Tongue (tissue), 3 donors: ENCODE measurements at places on chromosomes 4 and X. TPM values are rescaled to one million over a fixed set of nuclear protein-coding genes. Genes with fewer than 3 reads are reported as not detected.
A peak's percentile ranks its signal among the peaks of the same experiment; 100 is the strongest.

Gene FAM53A
- 1.7 TPM for total RNA-seq

Gene FGFBP1
- total RNA-seq, result 5.7 TPM

Gene FAM47E
- total RNA-seq, result 3.0 TPM

Gene UGT2B11
- total RNA-seq, result 0.82 TPM

Gene REELD1
- not detected for total RNA-seq

Gene WDR17
- total RNA-seq, result 5.7 TPM

Gene REST
- total RNA-seq, result 56.1 TPM

Gene ZDHHC15
- 2.9 TPM for total RNA-seq

Gene KLKB1
- total RNA-seq, result 1.2 TPM

GRCh38 chrX:129690435-129690834 is 35.7 kb upstream of the APLN start:
- peak; percentile 36 for DNase-seq

GRCh38 chrX:87578978-87579377 is 61.4 kb downstream of the KLHL4 start:
- DNase-seq, result peak; percentile 2

- DNase-seq, result no peak
These were observed at the start of gene SLC26A1 for GRCh38 chr4:993111-994029. Gene SLC26A1, minus strand, starts transcription at chr4:993404. Its CDS starts 1,701 bp downstream, at chr4:991703.

DNA sequence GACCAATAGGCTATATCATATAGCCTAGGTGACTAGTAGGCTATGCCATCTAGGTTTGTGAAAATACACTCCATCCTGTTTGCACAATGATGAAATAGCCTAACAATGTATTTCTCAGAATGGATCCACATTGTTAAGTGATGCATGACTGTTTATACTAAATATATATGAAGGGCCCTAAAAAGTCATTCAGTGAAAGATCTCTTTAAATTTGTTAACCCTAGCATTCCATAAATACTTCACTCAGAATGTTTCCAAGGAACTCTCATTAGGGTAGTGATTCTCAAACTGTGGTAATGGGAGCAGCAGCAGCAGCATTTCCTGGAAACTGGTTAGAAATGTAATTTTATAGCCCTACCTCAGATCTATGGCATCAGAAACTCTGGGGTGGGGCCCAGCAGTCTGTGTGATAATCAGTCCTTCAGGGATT is 74.9 kb downstream of the PRRG1 start:
- no peak for DNase-seq

DNA sequence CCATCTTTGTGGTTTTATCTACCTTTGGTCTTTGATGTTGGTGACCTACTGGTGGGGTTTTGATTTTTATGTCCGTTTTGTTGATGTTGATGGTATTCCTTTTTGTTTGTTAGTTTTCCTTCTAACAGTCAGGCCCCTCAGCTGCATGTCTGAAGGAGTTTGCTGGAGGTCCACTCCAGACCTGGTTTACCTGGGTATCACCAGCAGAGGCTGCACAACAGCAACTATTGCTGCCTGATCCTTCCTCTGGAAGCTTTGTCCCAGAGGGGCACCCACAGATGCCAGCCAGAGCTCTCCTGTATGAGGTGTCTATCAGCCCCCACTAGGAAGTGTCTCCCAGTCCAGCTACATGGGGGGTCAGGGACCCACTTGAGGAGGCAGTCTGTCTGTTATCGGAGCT is 199.3 kb upstream of the WDFY3 start:
- DNase-seq, result no peak

GRCh38 chr4:113987382-113987941 is 8.0 kb upstream of the ARSJ start:
- DNase-seq, result no peak

- no peak for DNase-seq
These were observed 58.4 kb upstream of the SORBS2 start for GRCh38 chr4:185870366-185870765.

DNA sequence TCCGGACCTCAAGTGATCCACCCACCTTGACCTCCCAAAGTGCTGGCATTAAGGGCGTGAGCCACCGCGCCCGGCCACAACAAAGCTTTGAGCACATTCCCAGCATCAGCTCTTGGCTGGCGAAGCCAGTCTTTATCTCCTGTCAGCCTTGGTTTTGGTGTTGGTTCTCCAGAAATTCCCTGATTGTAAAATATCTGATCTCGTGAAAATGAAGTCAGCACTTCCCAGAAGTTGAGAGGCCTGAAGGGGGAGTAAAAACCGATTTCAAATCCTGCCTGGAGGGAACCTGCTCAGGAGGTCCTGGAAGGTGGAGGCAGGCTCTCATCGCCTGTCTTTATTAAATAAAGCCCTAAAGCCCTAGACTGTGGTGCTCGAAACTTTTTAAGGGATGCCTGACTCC is 33.6 kb downstream of the PTTG2 start:
- no peak for DNase-seq

- no peak for DNase-seq
These were observed 449.1 kb downstream of the FAM133A start for GRCh38 chrX:94123062-94123461.

- DNase-seq, result no peak
These were observed 9.5 kb downstream of the DOK7 start for GRCh38 chr4:3472411-3473141.

GRCh38 chr4:8691151-8691775 is 98.7 kb downstream of the CPZ start:
- DNase-seq, result no peak

- DNase-seq, result peak; percentile 5
These were observed 97.4 kb downstream of the SHOX start for GRCh38 chrX:727738-728621.

GRCh38 chrX:118720058-118720707 is 7.2 kb upstream of the IL13RA1 start:
- no peak for DNase-seq

DNA sequence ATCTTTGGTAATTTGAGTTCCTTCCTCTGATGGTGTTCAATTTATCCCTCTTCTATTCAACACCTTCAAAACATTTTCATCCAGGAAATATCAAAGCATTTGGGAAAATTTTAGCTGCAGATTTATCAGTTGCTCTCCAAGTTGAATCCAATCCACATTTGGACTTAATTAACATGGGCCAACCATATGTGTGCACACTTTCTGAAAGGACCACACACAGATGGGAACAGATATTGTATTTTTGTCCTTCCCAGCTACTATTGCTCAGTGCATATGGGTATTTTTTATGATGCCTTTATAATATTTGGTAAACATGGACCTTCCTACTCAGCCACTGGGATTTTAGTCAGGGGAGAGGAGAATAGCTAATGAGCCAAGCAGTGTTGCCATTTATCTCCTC is 65.2 kb downstream of the GLRA2 start:
- no peak for DNase-seq

GRCh38 chr4:168632301-168632725 is 135.5 kb downstream of the PALLD start:
- peak; percentile 58 for DNase-seq

DNA sequence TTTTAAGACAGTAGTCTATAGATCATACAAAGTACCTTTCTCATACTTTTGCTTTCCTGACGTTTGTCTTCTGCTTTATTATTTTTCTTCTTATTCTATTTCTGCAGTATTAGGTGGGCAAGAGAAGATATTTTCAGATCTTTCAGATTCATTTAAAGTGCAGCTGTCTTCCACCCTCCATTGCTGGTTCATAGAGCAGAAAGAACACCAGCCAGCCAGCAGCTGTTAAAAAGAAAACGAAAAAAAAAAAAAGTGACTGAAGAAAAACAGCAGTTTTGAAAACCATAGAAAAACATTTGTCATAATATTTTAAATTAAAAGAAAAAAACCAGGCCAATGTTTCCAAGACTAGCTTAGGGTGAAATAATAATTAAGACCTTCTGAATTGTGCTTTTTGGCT is 42.9 kb downstream of the SMAD1 start:
- DNase-seq, result peak; percentile 85

- DNase-seq, result peak; percentile 65
These were observed 570 bp downstream of the WDR44 start for GRCh38 chrX:118346258-118347094.

DNA sequence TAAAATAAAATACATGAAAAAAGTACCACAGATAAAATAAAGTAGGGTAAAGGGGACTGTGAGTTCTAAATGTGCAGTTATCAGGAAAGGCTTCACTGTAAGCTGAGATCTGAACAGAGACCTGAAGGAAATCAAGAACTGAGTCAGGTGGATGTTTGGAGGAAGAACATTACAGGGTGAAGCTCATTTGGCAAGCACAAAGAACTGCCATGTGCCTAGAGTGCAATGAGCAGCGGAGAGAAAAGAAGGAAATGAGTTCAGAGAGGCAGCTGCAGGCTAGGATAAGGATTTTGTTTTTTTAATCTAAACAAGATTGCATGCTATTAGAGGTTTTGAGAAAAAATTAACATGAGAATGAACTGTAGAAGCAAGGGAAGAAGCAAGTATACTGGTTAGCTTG is 373.1 kb downstream of the STPG2 start:
- DNase-seq, result no peak

- DNase-seq, result no peak
These were observed 27.0 kb upstream of the PDGFC start for GRCh38 chr4:156998500-156999174.

- DNase-seq, result no peak
These were observed 7.9 kb downstream of the EVC2 start for GRCh38 chr4:5700459-5700858.

GRCh38 chr4:89114100-89114499 is 2.8 kb downstream of the TIGD2 start:
- no peak for DNase-seq

GRCh38 chr4:185257086-185257485 is 47.7 kb downstream of the SNX25 start:
- no peak for DNase-seq

DNA sequence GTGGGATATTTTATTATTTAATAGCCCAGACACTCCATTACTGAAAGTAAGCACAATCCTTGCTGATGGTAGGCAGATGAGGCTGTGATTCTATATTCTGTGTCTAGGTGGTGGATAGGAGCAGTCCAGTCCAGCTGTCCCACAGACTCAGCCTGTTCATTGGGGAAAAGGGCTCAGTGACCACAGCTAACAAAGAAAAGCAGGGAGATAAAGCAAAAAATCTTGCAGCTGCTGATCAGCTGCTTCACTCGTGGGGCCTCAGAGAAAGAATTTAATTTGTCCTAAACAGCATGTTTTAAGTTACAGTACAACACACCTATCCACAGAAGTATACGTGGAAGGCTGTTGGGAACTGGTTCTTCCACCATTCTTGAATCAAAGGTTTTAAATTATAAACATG is 40.7 kb upstream of the ANK2 start:
- DNase-seq, result peak; percentile 42

- peak; percentile 30 for DNase-seq
These were observed 1798.9 kb downstream of the PCDH7 start for GRCh38 chr4:32519060-32519459.

GRCh38 chr4:97774347-97774989 is 368.8 kb downstream of the STPG2 start:
- DNase-seq, result no peak

- DNase-seq, result peak; percentile 83
These were observed 259.5 kb downstream of the RCHY1 start for GRCh38 chr4:75254745-75255144.
